ENCODE measurements at places on chromosomes 16 and 17. TPM values are rescaled to one million over a fixed set of nuclear protein-coding genes. Genes with fewer than 3 reads are reported as not detected.

Gene C17orf50
- not detected for total RNA-seq

Gene CCL8
- total RNA-seq, result not detected

Gene ZNF785
- total RNA-seq, result 13.0 TPM

Gene DNAI2
- total RNA-seq, result 0.35 TPM

Gene CRYBA1
- not detected for total RNA-seq

Gene GJD3
- total RNA-seq, result not detected

DNA sequence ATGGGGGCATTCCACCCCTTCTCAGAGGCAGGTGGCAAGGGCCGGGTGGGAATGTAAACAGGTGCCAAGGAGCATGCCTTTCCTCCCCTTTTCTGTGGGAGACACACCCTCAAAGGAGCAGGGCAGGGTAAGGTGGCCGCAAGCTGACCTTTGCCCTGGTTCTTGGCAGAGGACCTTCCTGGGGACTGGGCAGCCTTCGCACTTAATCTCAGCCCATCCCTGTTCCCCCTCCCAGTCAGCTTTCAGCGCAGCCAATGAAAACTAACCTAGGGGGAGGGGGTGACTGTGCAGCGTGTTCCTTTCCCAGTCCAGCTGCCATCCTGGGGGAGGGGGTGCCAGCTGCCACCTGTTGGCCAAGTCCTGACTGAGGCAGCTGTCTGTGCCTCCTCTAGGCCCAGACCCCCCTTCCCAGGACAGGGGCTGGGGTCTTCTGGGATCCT, 2.8 kb downstream of the TRAF4 start:
- no peak for DNase-seq

DNA sequence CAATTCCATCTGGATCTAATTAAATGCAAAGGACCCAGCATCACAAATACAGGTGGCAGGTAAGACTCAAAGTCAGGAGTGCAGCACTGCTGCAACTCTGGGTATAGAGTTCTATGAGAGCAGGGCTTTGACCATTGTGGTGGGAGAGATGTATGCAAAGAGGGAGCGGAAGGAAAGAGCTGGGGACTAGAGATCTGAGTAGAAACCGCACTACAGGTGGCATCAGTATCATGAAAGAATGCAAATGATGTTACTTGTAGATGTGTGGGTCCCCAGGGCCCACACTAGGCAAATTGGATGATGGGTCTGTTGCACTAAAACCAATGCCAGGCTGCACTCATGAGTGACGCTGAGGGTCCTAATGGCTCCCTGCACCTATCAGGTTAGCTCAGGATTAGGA, 287.1 kb upstream of the ASIC2 start:
- no peak for DNase-seq

GRCh38 chr17:29617125-29617480, 5.6 kb downstream of the CORO6 start:
- DNase-seq, result peak; percentile 86

GRCh38 chr16:53091466-53092211, 36.8 kb downstream of the CHD9 start:
- DNase-seq, result no peak

GRCh38 chr16:68843482-68844210, at the start of gene TANGO6:
TSS of gene TANGO6 (plus strand) at chr16:68843531. CDS start at chr16:68843618, 87 bp downstream.
- DNase-seq, result peak; percentile 87

GRCh38 chr16:11312718-11313492, 31.8 kb upstream of the PRM1 start:
- no peak for DNase-seq

- no peak for DNase-seq
Observed at GRCh38 chr17:5809580-5810188, 225.4 kb upstream of the NLRP1 start.

DNA sequence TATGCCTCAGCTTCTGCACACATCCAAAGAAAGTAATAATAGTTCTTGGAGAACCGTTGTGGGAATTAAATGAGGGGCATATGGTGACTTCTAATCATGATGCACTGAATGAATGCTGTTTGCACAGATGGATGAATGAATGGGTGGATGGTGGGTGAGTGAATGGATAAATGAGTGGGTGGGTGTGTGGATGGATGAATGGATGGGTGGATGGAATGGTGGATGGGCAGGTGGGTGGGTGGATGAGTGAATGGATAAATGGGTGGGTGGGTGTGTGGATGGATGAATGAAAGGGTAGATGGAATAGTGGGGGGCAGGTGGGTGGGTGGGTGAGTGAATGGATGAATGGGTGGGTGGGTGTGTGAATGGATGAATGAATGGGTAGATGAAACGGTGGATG, 44.9 kb upstream of the FOXF1 start:
- no peak for DNase-seq

- no peak for DNase-seq
Observed at GRCh38 chr17:82447876-82448275, 2.7 kb downstream of the CYBC1 start.

- peak; percentile 55 for DNase-seq
Observed at GRCh38 chr17:50149417-50150353, 792 bp downstream of the PPP1R9B start.

DNA sequence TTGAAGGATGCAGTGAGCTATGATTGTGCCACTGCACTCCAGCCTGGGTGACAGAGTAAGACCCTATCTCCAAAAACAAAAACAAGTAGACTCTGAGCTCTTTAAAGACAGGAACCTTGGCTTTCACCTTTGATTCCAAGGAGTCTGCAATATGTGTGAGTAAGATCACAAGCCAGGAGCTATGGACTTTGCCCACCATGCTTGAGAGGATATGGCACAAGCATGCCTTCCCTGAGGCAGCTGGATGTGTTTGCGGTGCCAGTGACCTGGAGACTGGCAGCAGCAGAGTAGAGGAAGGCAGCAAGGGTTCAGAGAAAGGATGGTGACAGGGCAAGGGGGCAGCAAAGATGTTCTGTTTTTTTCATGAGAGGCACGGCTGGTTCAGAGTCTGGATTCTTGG, 14.5 kb upstream of the PRKCA start:
- DNase-seq, result no peak

DNA sequence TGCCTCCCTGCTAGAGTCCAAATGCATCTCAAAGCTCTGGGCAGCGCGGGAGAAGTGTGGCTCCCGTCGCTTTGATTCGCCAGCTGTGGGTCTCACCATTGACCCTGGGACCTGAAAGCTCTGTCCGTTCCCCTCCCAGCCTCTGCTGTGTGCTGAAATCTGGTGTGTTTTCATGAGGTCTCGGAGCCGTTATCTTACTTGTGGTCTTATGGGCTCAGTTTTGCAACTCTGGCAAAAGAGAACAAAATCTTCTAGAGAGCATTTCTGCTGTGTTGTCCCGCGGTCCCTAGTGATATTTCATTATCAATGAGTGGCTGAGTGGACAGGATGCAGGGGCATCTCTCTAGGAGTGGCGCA, 13.3 kb downstream of the CRISPLD2 start:
- DNase-seq, result no peak

- DNase-seq, result no peak
Observed at GRCh38 chr17:75061618-75062017, 14.6 kb downstream of the KCTD2 start.

- DNase-seq, result no peak
Observed at GRCh38 chr17:27106347-27106981, 187.4 kb upstream of the WSB1 start.

DNA sequence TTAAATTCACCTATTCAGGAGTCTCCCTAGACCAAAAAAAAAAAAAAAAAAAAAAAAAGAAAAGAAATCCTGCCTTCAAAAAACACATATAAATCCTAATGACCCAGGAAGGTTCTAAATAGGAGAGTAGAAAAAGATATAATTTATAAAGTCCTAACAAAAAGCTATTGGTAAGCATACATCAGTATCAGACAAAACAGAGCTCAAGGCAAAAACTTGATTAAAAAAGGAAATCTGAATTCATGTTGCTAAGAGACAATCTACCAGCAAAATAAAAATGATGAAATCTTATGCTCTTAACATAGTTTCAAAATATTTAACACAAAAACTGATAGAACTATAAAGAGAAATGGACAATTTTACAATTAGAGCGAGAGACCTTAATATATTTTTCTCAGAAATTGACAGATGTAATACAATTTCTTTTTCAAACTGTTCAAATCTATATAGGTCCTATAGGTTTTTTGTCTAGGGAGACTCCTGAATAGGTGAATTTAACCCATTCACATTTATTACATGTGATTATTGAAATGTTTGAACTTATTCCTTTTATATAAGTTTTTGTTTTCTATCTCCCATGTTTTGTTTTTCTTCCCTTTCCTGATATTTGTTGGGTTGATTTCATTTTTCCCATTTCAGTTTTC, 57.0 kb downstream of the NT5M start:
- DNase-seq, result no peak

DNA sequence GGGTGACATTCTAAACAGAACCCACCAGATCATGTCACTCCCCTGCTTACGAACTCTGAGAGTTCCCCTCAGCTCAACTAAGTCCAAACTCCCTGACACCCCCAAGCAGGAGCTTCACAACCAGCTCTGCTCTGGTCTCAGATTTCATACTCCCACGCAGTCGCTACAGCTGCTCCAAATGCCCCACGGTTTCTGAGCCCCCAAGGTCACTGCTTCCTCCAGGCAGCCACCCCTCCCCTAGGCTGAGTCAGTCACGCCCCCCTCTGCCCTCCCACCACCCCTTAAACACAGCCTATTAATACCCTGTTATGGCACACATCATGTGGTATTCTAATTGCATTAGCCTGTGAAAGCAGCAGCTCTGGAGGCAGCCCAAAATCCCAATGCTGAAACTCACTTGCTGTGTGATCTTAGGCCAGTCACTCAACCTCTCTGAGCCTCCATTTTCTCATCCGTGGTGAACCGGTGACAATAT, 51.5 kb downstream of the GSG1L start:
- no peak for DNase-seq

GRCh38 chr16:85731179-85731578, 19.7 kb downstream of the C16orf74 start:
- DNase-seq, result no peak

DNA sequence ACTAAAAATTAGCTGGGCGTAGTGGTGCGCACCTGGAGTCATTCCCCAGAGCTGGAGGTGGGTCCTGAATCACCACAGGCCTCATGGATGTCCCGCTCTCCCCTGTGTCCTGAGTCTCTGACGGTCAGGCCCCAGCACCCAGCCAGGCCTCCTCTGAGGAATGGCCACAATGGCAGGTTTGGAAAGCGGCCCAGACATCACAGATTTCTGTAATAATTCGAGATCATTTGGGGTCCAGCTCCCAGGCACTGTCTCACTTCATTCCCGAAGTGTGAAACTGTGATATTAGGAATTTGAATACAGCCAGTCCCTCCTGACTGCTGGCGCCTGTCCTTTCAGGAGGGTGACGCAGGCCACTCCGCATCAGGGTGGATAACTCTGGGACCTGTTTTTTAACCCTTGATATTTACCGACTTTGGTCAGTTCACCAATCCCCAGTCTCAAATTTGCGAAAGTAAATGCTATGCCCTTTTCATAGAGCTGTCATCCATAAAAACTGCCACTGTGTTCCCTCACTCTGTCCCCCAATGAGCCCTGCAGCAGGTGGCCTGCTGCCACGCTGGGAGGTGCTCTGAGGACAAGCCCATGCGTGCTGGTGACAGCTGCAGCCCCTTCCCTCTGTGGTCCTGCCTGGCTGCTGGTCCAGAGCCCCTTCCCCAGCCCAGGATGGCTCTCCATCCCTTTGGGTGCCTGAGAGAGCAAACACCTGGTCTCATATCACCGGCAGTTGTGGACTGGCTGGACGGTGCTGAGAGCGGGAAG, 28.3 kb upstream of the RPTOR start:
- no peak for DNase-seq

DNA sequence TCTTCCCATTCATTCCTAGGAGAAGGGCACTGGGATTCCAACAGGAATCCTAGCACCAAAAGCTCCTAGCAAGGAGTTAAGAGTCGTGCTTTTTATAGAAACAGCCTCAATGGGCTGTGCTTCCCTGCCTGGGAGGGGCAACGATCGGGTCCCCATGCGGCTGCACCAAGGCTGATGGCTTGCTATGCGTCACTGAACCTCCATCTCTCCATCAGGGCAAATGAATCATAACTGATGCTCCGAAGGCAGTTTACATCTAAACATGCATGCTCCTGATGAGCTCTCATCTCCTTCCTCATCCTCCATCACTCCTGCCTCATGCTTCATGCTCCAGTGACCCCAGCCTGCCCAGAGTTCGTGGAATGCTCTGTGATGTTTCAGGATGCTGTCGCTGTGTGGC, 270.5 kb downstream of the FOXL1 start:
- no peak for DNase-seq

DNA sequence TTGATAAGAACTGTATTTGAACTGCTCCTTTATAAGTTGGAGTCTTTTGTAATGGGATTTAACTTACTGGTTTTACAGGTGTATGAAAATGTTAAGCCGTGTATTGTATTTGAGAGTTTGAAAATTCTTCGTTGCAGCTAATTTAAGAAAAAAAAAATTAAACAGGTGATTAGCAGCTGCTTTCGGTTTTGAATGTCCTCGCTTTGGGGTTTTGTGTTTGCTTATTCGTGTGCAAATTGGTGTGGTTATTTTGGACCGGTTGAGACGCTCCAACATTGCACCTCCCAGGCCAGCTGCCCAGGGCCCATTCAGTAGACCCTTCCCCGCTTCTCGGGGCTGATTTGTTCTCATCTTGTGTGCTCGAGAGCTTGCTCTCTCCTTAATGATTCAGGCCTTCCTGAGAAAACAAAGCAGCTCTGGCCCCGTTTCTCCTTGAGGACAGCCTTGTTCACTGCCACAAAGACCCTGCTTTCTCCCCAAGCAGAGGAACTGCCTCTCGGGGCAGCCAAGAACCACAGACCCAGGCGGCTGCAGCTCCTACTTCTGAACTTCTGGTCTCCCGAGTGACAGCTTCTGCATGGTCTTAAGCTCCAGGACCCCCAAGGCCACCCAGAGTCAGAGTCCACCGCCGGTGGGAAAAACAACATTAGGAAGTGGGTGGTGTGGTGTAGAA, 100.5 kb downstream of the MSI2 start:
- DNase-seq, result no peak

DNA sequence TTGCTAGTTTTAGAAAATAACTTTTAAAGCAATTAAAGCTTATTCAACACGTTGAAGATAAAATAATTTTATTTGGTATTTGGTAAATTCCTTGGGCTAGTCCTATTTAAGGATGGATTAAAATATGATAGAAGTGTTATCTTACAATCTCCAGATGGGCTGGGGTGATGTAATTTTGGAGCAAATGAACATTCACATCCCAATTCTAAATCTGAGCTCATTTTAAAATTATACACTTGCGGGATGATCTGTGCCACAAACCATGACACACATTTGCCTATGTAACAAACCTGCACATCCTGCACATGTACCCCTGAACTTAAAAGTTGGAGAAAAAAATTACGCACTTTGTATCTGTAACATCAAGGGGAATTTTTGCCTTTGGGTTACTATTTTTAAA, 31.5 kb downstream of the NLK start:
- no peak for DNase-seq

DNA sequence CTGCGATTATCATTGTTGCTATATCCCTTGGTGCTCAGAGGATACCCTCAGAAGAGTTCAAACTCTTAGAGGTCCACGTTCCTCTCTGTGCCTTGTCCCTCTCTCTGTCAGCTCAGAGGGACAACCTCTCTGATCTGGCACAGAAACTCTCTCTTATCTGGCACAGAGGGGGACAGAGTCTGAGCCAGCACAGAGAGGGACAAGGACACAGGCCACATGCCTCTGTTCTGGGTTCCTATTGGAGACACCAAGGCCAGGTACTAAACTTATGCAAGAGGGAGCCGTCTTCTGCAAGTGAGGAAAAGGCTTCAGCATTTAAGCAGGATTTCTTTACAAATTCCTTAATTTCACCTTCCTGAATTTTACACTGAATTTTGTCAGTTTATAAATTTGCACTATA, 565.2 kb downstream of the TOX3 start:
- no peak for DNase-seq

Measured in CD8-positive, alpha-beta memory T cell (primary cell).